Stimulated activated CD4-positive, alpha-beta T cell treated with anti-CD3 and anti-CD28 coated beads, Interleukin-1b, Interleukin-23, amount 100 ng/mL, for 4 hours (primary cell): ENCODE measurements at places on chromosomes 4 and X.
A peak's percentile ranks its signal among the peaks of the same experiment; 100 is the strongest.

DNA sequence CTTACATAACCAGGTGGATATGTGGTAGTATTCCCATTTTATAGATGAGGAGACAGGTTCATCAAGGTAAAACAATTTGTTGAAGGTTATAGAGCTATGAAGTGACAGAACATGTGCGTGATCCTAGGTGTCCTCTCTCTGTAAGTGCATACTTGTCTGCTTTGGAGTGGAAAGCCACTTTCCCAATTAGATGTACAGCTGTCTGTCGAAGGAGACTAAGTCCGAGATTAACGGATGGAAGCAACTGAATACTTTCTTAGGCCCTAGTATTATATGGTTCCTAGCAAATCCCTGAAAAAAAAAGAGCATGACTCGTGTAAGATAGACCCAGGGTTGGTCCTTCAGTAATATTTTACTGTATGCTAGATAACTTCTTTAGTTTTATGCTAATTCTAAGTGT, 19.7 kb downstream of the TMEM131L start:
- DNase-seq: no peak

DNA sequence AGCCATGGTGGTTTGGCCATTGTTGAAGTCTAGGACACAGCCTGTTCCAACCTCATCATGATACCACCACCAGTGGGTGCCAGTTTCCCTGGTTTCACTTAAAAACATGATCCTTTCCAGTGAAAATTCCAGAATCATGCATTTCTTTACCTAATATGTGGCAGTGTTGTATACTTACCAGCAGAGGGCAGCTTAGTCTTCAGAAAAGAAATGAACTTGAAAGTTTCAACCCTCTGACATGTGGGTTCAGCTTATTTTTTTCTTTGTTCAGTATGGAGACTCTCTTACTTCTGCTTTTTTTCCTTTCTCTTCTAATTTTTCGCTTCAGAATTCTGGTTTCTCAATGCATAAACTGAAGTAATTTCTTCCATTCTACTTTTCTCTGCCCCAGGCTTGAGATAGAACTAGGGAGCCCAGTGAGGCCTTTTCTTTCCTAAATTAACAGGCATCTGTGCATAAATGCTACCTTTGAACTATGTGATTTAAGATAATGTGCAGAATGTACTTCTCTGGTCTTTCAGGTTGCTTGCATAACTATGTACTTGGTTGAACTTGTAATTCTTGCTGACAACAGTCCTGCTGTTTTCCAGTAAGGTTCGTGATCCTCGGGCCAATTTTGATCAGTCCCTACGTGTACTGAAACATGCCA, 10.7 kb downstream of the LIAS start:
- DNase-seq: no peak

DNA sequence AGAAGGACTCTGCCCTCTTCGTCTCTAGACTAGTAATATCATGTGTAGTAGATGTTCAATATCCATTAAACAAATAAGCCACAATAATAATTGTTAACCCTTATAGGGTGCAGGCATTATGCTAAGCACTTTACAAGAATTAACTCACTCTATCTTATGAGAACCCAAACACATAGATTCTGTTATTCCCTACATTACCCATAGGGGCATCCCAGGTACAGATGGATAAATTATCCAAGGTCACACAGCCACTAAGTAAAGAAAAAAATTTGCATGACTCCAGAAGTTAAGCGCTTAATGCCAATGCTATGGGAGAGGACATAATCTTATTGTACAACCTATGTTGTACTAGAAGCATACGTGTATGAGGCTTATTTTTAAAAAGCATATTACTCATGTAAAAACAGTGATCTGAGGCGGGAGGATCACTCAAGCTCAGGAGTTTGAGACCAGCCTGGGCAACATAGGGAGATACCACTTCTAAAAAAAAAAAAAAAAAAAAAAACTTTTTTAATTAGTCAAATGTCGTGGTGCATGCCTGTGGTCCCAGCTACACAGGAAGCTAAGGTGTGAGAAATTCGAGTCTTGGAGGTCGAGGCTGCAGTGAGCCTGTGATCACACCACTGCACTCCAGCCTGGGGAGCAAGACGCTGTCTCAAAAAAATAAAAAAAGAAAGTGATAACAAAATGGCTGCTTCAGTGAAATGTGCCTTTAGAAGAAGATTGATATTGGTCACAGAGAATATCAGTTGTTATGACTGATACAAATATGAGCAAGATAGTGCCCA, 13.6 kb downstream of the LDB2 start:
- DNase-seq: no peak

GRCh38 chr4:186819342-186820086, 95.9 kb upstream of the FAT1 start:
- DNase-seq: no peak

DNA sequence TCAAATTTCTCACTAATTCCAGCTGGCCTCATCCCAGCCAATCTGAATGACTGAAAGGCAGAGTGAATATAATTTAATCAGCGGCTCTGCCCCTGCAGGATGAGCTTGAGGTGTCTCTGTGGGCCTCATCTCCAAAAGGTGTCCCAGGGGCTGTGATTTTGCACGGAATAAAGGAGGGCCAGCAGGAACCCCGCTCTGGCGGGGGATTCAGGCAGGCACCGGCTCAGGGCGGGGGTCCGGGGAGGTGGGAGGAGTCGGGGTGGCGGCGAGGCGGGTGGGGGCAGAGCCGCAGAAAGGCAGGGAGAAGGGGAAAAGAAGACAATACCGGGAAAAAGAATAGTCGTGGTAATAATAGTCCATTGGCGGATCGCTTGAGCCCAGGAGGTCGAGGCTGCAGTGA, 16.0 kb upstream of the ERCC6L start:
- no peak for DNase-seq

DNA sequence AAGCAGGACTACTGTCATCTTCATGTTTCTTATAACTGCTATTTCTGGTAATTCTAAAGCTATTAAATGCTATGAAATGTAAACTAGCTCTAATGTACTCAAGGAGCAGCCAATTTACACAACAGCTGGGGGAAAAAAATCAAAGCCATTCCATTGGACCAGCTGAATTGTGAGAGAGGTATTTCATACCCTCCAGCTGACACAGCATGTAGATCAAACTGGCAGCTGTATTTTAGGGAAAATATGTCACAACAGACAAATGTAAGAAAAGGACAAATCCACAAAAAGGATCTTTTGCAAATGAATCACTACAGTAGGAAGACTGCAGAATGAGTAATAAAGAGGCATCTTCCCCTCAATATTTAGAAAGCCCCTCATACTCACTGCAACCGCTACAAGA, 65.2 kb upstream of the FAM47B start:
- no peak for DNase-seq

DNA sequence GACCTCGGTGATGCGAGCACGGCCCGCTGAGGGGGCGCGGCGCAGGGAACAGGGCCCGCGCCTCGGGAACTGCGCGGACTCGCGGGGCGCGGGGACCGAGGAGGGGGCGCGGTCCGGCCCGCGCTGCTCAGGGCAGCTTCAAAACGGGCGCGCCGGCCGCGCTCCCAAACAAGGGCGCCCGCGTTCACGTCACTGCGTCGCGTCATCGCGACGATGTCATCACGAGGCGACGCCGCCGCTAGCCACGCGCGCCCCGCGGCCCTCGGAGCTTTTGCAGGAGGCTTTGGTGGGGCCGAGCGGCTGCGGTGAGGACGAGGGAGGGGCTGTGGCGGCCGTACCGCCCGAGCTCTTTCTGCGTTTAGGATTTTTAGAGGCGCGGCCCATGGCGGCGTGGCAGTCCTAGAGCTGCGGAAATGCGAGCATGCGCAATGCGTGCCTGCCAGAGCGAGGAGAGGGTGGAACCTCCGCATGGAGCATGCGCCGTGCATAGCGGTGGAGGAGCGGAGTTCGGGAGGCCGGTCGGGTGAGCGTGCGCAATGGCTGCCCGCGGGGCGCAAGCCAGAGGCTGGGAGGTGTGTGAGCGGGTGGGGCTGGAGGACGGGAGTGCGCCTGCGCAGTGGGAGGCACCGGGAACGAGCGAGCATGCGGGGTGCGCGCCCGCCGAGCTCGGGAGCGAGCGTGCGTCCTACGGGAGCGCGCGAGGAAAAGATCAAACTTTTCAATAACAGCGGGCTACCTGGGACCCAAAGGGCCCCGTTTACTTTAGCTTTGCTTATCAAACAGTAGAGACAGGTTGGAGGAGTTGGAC, at the start of gene PPP2R3B:
PPP2R3B (minus strand) TSS at position 140 of the 808 bp plus-strand sequence. CDS start 216 bp downstream, outside the sequence.
- DNase-seq: peak; percentile 97

DNA sequence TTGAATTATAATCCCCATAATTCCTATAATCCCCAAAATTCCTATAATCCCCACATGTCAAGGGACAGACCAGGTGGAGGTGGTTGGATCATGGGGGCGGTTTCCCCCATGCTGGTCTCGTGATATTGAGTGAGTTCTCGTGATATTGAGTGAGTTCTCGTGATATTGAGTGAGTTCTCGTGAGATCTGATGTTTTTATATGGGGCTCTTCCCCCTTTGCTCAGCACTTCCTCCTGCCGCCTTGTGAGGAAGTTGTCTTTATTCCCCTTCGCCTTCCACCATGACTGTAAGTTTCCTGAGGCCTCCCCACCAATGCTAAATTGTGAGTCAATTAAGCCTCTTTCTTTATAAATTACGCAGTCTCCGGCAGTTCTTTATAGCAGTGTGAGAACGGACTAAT, 36.6 kb upstream of the GPR78 start:
- DNase-seq: no peak

DNA sequence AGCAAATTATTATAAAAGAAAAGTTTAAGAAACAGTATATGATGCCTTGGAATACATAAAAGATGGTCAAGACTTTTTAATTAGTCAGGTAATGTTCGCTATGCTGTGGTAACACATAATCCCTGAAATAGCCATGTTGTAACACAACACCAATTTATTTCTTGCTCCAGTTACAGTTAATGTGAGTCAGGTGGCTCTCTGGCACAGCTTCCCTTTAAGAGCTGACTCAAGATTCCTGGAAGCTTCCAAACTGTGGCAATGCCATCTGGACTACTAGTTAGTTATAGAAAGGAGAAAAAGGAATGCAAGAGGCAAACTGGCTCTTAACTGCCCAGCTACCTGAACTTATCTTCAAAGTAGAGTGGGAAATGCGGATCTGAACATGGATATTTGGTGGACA, 210.5 kb downstream of the CHM start:
- DNase-seq: no peak
